ENCODE measurements at places on chromosomes 2 and 18.

DNA sequence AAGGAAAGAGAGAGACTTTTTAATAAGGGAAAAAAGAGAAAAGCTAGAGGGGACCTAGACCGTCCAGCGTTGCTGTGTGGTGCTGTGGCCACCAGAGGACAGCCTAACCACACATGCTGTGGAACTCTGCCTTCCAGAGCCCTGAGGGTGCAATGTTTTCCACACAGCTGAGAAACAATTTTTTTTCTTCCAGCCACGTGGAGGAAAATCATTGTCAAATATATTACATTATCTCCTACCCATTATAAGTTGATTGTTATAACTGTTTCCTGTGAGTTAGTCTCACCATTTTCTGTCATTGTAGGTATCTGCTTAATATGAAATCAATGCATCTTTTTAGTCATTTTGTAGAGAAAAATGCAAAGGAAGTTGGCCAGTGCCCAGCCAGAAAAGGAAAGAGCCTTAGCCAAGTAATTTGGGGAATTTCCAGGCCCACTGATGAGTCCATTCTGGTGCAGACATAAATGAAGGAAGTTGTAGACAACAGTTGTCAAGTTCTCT is 5.9 kb upstream of the MRPL19 start:
- peak; percentile 63 for DNase-seq

DNA sequence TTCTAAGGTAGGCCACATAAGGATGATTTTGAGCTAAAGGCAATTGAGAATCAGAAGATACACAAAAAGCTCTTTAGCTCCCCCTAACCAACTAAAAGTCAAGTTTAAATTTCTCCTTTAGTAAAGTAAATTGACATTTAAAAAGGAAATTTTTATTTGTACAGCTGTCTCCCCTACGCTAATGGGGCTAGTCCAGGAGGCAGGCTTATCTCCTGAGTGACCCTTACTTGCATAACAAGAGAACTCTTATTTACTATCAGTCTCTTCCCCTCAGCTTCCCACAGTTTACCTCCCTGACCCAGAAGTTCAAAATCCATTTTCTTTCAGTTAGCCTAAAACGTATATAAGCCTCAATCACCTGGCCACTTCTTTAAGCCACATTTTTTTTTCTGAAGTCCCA is 1002.8 kb upstream of the NRXN1 start:
- no peak for DNase-seq

DNA sequence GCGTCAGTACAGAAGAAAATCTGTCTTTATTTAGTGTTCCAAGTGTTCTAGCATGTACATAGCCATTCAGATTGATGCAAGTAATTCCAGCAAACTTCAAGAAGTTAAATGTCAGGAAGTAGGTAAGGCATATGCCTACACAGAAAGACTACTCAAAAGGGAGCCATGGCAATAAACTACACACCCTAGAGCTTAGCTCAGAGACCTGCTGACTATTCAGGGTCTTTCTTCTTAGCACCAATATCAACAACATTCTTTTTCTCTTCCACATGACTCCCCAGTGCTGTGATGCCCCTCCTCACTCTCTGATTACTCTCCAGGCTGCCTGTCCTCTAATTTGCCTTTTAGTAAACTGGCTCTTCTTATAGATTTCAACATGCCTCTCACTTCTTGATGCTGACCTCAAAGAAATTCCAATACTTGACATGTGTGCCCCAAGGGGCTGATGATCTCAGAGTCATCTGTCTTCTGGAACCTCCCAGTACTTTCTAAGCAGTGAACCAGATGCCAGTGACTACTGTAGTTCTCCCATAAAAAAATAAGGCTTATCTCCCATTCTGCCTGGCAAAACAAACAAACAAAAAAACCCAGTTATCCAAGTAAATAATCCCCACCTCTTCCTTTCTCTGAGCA is 909.2 kb upstream of the FANCL start:
- no peak for DNase-seq

DNA sequence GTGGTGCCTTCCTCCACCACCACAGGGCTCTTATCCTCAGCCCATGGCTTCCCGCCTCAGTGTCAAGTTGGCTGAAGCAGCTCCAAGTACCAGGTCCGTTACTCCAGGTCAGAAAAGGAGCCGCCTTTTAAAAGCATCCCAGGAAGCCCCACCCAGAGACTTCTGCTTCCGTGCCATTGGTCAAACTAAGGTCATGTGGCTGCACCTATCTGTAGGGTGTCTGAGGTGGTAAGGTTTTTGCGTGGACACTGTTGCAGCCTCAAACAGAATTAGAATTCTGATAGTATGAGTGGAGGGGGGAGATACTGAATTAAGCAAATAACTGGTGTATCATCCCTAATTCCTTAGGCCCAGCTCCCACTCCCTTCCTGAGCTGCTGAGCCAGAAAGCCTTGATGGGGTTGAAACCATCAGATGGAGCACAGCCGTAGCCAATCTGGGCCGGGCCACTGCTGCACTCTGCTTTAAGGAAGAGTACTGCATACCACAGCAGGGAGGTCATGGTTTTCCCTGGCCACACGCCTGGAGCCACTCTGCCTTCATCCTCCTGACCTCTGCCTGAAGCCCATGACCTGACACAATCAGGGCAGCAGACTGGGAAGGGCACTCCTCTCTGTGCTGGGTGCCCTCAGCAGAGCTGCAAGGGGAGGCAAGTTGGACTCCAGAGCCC is 8.4 kb downstream of the TMEM247 start:
- peak; percentile 47 for DNase-seq

DNA sequence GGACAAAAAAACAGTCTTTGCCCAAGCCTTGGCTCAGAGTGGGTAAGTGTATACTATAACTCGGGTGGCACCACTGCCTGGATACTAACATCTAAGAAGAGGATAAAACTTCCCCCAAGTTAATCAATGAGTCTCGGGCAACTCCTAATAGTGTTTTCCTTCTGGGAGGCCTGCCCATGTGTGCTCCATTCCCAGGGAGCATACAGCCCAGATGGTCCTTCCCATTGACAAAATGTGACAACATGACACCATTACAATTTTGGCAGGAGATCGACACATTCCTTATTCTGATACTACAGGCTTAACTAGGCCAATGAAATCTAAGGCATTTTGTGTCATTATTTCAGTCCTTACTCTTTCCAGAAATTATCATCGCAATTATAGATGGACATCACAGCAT is 52.7 kb upstream of the CRIM1 start:
- DNase-seq = no peak

GRCh38 chr2:28419003-28419402 is 26.3 kb downstream of the FOSL2 start:
- no peak for DNase-seq

GRCh38 chr2:11481789-11482472 is 16.0 kb upstream of the E2F6 start:
- no peak for DNase-seq

GRCh38 chr2:112195167-112195766 is 57.1 kb downstream of the FBLN7 start:
- no peak for DNase-seq

- no peak for DNase-seq
Observed at GRCh38 chr2:223870840-223871611, 33.6 kb upstream of the AP1S3 start.

DNA sequence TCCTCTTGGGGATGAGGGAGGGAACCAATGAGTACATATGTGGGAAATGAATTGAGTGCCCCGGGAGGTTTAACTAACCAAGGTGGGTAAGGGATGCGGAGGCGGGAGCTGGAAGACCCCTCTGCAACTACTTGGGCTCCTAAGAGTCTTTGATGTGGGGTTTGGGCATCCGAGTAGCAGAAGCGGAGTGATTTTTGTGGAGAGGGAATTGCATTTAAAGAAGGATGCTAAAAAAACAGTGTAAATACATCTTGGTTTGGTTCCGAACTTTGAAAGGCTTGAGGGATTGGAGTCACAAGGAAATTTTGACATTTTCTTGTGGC is 215.7 kb downstream of the MCFD2 start:
- no peak for DNase-seq

GRCh38 chr18:14947482-14948162 is 199.7 kb downstream of the ANKRD30B start:
- DNase-seq = no peak

- DNase-seq = no peak
Observed at GRCh38 chr2:188628989-188629752, 337.5 kb downstream of the GULP1 start.

GRCh38 chr2:122098306-122098705 is 342.9 kb downstream of the TSN start:
- DNase-seq = no peak

DNA sequence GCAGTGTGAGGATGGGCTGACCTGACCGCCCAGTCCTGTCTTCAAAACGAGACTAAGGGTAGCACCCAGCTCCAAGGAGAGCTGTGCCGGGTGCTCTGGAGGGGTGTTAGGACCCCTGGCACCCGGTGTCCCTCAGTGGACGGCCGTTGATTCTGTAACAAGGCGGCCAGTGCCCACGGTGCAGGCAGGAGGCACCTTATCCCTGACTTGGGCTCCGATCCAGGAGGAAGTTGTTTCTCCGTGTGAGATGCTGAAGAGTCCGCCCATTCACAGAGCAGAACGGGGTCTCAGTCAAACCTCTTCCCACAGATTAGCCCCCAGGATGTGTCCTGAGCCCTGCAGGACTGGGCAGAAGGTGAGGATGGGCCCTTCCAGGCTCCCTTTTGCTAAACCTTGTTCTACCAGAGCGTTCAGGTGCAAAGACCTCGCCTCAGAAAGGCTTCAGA is 123.0 kb downstream of the NFATC1 start:
- no peak for DNase-seq

DNA sequence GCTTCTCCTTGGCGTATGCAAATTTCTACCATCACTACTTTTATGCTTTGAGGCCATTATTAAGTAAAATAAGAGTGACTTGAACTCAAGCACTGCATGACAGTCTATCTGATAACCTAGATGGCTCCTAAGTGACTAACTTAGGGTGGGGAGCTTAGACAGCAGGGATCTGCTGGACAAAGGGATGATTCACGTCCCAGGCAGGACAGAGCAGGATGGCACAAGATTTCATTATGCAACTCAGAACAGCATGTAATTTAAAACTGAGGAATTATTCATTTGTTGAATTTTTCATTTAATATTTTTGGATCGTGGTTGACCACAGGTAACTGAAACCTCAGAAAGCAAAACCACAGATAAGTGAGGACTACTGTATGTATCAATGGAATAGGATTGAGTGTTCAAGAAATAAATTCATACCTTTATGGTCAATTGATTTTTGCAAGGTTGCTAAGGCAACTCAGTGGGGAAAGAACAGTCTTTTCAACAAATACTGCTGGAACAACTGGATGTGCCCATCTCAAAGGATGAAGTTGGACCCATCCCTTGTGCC is 115.3 kb downstream of the MBD2 start:
- DNase-seq = no peak

GRCh38 chr2:69181806-69182427 is 168.9 kb downstream of the ANTXR1 start:
- DNase-seq = no peak

DNA sequence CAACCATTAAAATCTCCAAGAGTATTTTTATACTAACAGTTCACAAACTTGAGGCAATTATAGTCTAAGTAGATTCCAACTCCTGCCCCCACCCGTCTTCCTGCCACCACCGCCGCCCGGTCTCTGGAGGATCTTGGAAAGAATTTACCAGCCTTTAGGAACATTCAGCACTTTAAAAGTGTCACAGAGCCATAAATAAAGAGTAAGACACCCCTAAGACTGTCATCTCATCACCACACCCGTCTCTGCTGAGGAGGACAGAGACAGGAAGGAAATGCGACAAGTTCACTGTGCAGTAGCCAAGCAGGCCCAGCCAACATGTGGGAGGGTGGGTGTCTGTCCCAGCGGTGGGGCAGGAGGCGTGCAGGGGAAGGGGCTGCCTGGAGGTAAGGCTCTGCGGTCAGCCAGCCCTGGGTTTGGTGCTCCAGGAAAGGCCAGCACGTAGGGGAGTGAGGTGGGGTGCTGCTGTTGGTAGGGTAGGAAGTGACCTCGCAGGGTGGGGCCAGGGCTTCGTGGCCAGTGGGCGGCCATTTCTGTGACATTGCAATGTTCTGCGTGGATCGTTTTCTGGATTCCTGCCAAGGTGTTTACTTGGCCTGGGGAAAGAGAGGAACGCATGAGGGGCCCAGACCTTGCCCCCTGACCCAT is 111.6 kb downstream of the FAM210A start:
- DNase-seq = no peak

GRCh38 chr18:72207280-72207679 is 336.9 kb downstream of the CBLN2 start:
- no peak for DNase-seq

GRCh38 chr18:39596221-39596620 is 2030.6 kb upstream of the CELF4 start:
- DNase-seq = no peak

DNA sequence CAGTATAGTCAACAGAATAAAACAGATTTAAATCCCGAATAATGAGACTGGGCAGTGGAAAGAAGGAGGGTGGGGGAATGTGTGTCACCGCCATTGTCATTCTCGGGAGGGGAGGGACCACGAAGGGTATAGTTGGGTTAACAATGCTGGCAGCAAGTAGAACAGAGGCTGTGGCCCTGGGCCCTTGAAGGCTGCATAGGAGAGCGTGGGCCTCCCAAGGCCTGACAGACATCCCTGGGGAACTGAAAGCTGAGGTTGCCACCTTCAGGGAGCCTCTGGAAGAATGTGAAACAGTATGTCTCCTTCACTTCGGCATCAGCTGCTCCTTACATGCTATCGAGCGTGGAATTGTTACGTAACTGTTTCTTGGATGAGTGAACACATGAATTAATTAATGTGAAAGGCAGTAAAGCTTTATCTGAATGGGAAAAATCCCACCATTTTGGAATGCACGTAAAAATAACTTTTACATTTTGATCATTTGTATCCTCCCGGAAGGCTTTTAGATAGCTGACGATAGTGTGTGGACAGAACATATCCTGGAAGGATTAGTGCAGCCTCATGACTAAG is 92.8 kb upstream of the TTC39C start:
- DNase-seq = no peak

- DNase-seq = no peak
Observed at GRCh38 chr2:239559417-239560261, 158.8 kb upstream of the HDAC4 start.

DNA sequence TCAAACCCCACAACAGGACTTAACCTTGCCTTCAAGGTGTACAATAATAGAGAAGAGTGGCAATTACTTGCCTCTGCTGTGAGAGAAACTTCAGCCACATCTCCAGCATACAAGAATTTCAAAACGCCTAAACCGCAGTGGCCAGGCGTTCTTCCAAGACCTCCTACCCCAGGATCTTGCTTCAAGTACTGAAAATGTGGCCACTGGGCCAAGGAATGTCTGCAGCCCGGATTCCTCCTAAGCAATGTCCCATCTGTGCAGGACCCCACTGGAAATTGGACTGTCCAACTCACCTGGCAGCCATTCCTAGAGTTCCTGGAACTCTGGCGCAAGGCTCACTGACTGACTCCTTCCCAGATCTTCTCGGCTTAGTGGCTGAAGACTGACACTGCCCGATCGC is 2.8 kb upstream of the CYB5A start:
- no peak for DNase-seq

GRCh38 chr2:120460511-120460910 is 114.6 kb downstream of the INHBB start:
- DNase-seq = no peak

Data from Panc1 (cell line).